ENCODE measurements at places on chromosomes 11 and 22. TPM values are rescaled to one million over a fixed set of nuclear protein-coding genes. Genes with fewer than 3 reads are reported as not detected.

DNA sequence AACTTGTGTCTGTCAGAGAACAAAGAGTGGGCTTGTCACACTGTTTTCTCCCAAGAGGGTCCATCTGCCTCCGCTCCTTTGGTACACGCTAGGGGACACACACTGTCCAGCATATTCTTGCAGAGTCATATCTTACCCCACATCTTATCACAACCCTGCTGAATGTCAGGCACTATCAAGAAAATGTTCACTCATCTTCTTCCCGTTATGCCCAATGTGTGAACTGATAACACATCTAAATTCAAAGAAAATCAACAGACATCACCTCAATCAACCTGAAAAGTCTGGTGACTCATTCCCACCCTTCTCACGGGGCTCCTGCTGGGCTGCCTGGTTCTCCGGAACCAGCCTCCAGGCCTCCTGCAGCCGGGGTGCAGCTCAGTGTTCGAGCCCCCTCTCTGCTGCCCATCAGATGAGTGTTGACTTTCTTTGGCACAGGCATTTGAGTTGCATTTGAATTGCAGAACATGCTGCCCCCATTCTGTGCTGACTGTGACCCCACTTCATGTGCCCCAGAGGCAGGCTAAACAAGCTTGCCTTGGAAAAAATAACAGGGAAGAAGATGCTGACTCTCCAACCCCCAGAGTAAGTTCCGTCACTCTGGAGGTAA is 19.4 kb downstream of the GRAP2 start:
- DNase-seq = no peak

Gene RELT
- 19.3 TPM for total RNA-seq

DNA sequence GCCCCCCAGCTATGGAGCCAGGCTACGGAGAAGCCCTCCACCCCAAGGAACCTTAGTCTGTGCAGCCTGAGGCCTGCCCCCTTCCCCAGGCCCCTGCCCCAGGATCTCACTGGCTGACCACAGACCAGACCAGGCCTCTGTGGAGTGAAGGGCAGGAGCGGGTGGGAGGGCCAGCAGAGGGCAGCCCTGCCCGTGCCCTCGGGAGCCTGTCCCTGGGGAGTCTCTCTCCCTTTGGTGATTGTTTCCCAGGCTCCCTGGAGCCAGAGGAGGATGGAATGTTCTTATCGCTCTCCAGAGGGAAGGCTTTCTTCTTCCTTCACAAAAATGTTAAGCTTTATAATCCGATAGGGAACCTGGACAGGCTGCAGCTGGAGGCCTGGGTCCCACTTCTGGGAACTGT is 455.3 kb downstream of the SOX6 start:
- no peak for DNase-seq

- no peak for DNase-seq
These were observed 1156.8 kb downstream of the LRRC4C start for GRCh38 chr11:40302669-40303068.

DNA sequence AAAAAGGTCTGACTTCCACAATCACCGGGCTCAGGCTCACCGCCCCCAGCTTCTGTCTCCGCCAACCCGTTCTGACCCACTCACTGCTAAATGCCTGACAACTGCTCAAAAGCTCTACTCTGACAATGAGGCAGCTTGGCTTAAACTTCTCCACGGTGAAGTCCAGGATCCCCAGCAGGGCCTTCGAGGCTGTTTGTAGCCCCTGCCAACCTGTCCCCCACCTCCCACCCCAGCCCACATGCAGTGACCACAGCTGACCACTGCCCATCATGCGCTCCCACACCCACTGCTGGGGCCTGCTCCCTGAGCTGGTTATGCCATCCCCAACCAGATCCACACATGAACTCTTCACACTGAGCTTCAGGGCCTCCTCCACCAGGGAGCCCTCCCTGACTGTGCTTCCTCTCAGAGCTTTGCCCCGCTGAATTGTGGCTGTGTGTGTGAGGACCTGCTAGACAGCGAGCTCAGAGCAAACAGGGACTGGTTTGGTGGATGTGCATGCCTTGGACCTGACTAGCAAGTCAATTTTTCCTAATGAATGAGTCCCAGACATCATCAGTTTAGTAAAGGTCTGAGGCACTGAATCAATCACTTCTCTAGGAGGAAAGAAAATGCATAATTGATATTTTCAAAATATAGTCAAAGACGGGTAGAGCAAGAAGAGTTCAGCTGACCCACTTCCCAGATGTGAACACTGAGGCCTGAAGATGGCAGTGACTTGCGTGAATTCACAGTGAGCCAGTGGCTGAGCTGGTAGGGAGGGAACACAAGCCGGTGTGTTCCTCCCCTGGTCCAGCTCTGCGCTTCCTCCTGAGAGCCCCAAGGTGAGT is 7.7 kb downstream of the LRRC32 start:
- no peak for DNase-seq

DNA sequence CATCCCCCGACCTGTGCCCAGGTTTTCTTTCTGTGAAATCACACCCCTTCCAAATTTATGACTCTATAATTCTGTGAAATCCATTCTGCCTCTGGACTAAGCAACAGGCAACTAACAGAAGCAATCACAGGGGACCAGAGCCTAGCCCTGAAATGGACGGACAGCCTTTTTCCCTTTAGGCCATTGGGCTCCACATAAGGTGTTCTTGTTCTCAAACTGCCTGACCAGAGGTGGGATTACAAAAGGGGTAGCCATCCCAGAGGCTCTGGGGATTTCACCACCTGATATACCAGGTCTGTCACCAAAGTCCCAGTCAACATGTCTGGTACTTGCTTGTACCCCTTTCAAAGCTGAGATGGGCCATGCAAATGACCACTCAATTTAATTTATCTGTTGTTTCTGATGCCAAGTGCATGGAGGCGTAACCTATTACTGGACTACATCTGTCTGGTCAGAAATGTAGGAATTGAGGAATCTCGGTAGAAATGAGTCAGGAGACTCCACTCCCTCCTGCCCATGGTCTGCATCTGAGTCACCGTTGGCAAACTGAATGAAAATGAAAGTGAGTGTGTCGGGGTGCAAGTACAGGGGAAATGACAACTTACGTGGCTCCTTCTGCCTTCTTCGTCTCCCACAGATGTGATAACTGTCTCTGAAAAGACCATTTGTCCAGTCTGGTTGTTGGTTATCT is 10.2 kb downstream of the DKK3 start:
- DNase-seq = no peak

- no peak for DNase-seq
These were observed 760.2 kb downstream of the DLG2 start for GRCh38 chr11:84866922-84867321.

Gene APOL1
- total RNA-seq = 9.5 TPM

- no peak for DNase-seq
These were observed 3.2 kb downstream of the DBX1 start for GRCh38 chr11:20156876-20157613.

Gene NRGN
- total RNA-seq = 1,562 TPM

Gene CLTCL1
- total RNA-seq = 9.9 TPM

DNA sequence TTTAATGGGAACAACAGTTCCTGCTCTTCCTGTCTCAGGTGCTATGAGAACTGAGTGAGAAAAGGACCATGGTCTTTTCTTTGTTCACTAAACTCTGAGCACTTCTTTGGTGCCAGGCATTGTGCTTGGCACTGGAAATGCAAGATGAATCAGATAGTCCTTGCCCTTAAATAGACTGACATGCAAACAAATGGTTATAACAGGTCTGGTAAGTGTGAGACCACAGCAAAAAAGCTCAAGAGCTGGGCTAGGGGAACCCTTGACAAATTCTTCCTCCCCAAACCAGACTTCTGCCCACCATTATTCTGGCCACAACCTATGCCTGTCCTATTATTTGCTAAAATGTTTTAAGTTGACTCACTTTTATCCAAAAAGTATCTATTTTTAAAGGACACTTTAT is 5.1 kb downstream of the SLC43A3 start:
- no peak for DNase-seq

Gene OR52I1
- not detected for total RNA-seq

DNA sequence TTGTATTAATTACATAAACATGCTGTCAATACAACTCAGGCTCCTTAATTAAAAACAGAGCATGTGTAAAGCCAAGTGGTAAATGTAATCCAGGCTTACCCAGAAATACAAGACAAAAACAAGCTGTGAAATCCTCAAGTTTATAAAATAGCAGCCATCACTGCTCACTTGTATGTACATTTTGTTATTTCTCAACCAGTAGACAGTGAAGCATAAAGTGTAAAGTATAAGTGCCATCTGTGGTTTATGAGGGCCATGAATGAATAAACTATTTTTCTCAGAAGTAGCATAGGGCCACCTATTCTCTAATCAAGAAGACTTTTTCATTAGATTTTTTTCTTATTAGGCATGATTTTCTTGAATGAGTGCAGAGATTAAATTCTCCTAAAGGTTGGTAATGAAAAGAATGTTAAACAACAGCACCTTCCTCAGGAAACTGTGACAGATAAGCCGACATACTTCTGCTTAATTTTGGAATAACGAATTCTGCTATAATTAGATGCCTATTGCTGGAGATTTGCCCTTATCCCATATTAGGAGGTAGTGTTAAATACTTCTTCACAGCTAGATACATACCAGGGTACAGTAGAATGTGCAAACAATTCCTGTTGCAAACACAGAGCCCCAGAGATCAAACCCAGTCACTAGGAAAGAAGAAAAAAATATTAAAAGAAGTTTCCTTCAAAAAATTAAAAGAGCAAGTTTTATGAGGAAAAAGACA is 13.0 kb downstream of the SLC5A12 start:
- DNase-seq = no peak

DNA sequence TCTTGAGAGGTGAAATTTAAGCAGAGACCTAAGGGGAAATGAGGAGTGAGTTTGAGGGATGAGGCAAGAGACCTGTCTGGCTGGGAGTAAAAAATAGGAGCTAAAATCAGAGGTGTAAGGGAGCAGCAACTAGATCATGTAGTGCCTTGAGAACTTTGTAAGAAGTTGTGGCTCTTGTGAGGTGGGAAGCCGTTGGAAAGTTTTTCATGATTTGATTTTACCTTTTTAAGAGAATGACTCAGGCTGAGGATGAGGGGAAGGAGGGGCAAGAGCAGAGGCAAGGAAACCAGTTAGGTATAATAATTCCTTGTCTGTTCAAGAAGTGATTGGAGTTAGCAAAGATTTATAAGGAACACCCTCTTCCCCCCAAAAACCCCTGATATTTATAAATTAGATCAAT is 25.8 kb downstream of the QSER1 start:
- DNase-seq = no peak

DNA sequence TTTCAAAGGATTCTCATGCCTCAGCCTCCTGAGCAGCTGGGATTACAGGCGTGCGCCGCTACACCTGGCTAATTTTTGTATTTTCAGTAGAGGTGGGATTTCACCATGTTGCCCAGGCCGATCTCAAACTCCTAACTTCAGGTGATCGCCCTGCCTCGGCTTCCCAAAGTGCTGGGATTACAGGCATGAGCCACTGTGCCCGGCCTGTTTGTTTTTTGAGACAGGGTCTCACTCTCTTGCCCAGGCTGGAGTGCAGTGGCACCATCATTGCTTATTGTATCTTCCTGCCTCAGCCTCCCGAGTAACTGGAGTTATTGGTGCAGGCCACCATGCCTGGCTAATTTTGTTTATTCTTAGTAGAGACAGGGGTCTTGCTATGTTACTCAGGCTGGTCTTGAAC is 8.1 kb downstream of the FADS2 start:
- no peak for DNase-seq

DNA sequence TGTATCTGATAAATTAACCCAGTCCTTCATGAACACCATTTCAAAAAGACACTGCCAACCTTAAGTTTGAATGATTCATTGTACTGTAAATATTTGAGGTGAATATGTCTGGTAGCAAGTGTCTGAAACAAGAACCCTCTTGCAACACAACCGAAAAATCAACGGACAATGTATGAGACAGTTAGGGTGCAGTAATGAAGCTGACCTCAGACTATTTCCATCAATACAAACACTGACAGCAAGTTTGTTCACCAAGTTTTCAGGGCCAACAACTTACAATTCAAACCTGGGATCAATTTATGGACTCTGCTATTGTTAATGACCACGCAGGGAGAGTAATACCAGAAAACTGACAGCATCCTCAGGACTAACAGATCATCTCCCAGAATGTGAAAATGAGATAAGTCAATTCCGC is 126.3 kb downstream of the CADM1 start:
- DNase-seq = no peak

DNA sequence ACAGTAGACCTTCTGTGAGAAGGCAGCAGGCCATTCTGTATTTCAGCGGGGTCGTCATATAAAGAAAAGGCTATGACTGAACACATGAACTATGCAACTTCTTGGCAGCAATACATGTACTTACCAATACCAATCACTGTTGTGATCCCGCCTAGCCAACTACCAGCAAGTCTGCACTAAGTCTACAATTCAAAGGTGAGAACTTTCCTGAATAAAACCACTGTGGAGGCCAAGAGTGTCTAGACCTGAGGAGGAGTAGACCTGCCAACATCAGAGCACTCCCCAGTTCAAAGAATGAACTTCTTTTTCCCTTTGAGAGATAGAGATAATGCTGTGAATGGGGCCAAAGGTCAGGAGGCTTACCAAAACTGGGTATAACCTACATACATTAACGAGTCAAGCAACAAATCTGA is 108.2 kb downstream of the SIK3 start:
- no peak for DNase-seq

GRCh38 chr11:60769811-60770210 is 13.1 kb downstream of the MS4A15 start:
- no peak for DNase-seq

DNA sequence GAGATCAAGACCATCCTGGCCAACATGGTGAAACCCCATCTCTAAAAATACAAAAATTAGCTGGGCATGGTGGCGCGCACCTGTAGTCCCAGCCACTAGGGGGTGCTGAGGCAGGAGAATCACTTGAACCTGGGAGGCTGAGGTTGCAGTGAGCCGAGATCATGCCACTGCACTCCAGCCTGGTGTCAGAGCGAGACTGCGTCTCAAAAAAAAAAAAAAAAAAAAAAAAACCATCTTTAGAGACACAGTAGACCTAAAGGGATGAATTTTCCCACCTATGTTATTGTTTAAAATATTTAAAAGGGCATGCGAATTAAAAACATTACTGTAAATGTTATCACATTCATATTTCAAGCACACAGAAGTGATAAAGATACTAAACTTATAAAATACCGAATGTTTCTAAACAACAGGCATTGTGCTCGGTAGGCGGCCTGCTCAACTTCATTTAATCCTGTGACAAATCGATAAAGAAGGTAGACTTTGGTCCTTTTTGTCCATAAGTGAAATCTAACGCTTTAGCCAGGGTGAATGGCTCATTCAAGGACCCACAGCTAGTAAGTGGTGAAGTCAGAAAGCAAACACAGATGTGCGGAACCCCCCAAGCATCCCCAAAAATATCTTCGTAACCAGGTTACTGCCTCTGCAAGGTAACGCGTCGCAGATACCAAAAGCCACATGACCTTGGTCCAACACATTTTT is 16.1 kb downstream of the NCAPD3 start:
- DNase-seq = no peak

DNA sequence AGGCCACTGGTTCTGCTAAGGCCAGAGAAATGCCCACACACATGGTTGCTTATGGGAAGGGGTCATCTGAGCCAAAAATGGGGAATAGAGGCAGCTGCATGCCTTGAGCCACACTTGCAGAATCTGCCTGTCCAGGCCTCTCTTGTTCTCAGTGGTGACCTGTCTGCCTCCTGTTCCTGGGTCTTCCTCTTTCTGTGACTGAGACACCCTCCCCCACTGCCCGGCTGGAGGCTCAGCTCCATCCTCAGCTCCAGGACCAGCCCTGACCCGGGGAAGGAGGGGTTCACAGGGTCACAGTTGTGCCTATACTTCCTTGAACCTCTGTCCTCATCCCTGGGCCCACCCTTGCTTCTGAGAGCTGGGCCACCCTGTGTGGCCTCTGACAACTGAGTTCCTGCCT is 52.3 kb downstream of the CSF2RB start:
- no peak for DNase-seq
